ENCODE measurements at places on chromosomes 4 and X. TPM values are rescaled to one million over a fixed set of nuclear protein-coding genes. Genes with fewer than 3 reads are reported as not detected.

Gene LRCH2
- 21.7 TPM for total RNA-seq

Gene AKAP14
- total RNA-seq = not detected

Gene PAGE5
- not detected for total RNA-seq

Gene ZNF518B
- total RNA-seq = 40.2 TPM

Gene PPEF2
- total RNA-seq = not detected

Gene PCDH10
- 2.4 TPM for total RNA-seq

Gene USP17L17
- not detected for total RNA-seq

Gene GAGE12J
- not detected for total RNA-seq

Gene DCLK2
- total RNA-seq = 1.8 TPM

Gene TDO2
- total RNA-seq = 0.78 TPM

Gene ODAPH
- total RNA-seq = 0.39 TPM

Gene GC
- total RNA-seq = not detected

Gene APEX2
- 15.3 TPM for total RNA-seq

Gene MCTS1
- 50.7 TPM for total RNA-seq

Gene PWWP3B
- 1.7 TPM for total RNA-seq

Gene TMEM156
- 3.8 TPM for total RNA-seq

Gene IGFBP7
- 215 TPM for total RNA-seq

Gene MFAP3L
- 2.5 TPM for total RNA-seq

Gene ARSD
- total RNA-seq = 8.8 TPM

Gene ZXDA
- 2.6 TPM for total RNA-seq

Gene SLC10A6
- total RNA-seq = 0.16 TPM

Gene HDAC8
- 23.5 TPM for total RNA-seq

Gene CLNK
- not detected for total RNA-seq

Gene ZNF185
- total RNA-seq = 4.0 TPM

All from epithelial cell of alveolus of lung (primary cell).